ENCODE measurements at places on chromosomes 13 and 19. TPM values are rescaled to one million over a fixed set of nuclear protein-coding genes. Genes with fewer than 3 reads are reported as not detected.

Gene IQCN
- total RNA-seq = 0.92 TPM

Gene ZNF554
- 5.4 TPM for total RNA-seq

GRCh38 chr19:7602240-7602934, 6.7 kb downstream of the CAMSAP3 start:
- no peak for DNase-seq

Gene USPL1
- 22.8 TPM for total RNA-seq

- no peak for DNase-seq
Observed at GRCh38 chr13:99063952-99064351, 86.1 kb upstream of the DOCK9 start.

DNA sequence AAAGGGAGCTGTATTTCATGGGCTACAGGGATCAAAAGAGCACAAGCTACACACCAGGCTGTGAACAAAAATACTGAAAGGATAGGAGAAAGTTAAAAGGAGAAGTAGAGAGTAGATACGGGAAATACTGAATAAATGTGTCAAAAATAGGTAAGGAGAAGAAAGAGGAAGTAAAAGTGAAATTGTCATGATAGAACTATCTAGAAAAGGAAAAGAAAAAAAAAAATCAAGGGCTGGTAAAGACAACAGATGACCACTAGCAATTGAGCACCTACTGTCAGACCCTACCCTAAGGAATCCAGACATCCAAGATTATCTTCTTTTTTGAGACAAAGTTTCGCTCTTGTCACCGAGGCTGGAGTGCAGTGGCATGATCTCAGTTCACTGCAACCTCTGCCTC, 4.8 kb downstream of the RUBCNL start:
- no peak for DNase-seq
